EH (cell line): ENCODE measurements at places on chromosomes 12 and 14.
A peak's percentile ranks its signal among the peaks of the same experiment; 100 is the strongest.

DNA sequence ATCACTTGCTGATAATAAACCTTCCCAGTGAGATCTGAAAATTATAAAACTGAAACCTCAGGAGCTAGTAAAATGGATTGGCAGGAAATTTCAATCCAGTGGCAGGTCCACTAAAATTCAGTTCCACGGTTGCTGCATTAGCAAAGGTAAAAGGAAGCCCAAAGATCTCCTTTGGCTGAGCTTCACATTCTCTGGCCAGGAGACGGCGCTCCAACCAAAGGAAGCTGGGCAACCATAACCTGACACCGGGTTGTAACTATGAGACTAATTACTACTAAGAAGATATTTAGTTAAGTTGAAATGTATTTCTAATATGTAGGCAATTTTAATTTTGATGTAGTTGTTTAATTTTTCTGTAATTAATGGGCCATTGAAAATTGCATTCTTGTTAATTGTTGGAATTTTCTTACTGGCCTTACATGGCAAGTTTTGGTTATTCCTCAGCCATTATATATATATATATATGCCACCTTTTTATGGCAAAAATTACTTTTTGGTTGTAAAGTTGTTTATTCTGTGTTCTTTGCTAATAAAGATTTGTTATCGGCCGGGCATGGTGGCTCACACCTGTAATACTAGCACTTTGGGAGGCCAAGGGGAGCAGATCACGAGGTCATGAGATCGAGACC lies 17.0 kb downstream of the OR8S1 start:
- DNase-seq = peak; percentile 37

- DNase-seq = no peak
Observed at GRCh38 chr14:48454887-48455286, 779.5 kb upstream of the MDGA2 start.

GRCh38 chr12:18296201-18296908 lies 35.0 kb downstream of the PIK3C2G start:
- DNase-seq = no peak

- no peak for DNase-seq
Observed at GRCh38 chr14:102231476-102232347, 73.3 kb downstream of the MOK start.

GRCh38 chr12:114684098-114684869 lies at the start of gene TBX3:
Gene TBX3 (minus strand): TSS chr12:114684175. CDS start chr12:114683200, 975 bp downstream.
- DNase-seq = peak; percentile 100

DNA sequence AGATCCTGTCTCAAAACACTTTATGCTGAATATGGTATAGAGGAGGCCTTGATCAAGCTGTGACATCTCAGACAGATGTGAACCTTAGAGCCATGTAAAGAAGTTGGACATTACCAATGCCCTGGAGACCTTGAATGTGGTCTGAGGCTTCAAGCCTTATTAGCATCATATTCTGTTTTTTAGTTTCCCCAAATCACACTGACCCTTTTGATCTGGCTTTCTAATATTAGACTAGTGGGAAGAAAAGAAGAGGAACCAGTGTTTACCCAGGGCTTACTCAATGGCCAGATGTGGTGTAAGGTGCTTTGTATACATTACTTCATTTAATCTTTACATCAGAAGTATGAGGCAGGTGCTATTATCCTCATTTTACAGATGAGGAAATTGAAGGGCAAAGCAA lies 10.6 kb upstream of the TBPL2 start:
- DNase-seq = no peak

- DNase-seq = no peak
Observed at GRCh38 chr14:55582746-55583145, 2.7 kb downstream of the KTN1 start.

GRCh38 chr12:127970491-127970890 lies 296.5 kb upstream of the TMEM132C start:
- no peak for DNase-seq
